ENCODE measurements at places on chromosomes 4 and X. TPM values are rescaled to one million over a fixed set of nuclear protein-coding genes. Genes with fewer than 3 reads are reported as not detected.

Gene ODAM
- total RNA-seq = not detected

Gene KIT
- total RNA-seq = not detected

Gene S100G
- not detected for total RNA-seq

Gene RNF175
- total RNA-seq = not detected

Gene NSG1
- not detected for total RNA-seq

Gene ARR3
- total RNA-seq = not detected

Gene ZNF81
- 6.5 TPM for total RNA-seq

Gene PNCK
- total RNA-seq = 0.42 TPM

Gene MAGEA8
- total RNA-seq = not detected

Gene FHDC1
- 3.8 TPM for total RNA-seq
